ENCODE measurements at places on chromosomes 3 and 15. TPM values are rescaled to one million over a fixed set of nuclear protein-coding genes. Genes with fewer than 3 reads are reported as not detected.

Gene ITIH1
- 0.33 TPM for total RNA-seq

Gene FANCD2OS
- not detected for total RNA-seq

DNA sequence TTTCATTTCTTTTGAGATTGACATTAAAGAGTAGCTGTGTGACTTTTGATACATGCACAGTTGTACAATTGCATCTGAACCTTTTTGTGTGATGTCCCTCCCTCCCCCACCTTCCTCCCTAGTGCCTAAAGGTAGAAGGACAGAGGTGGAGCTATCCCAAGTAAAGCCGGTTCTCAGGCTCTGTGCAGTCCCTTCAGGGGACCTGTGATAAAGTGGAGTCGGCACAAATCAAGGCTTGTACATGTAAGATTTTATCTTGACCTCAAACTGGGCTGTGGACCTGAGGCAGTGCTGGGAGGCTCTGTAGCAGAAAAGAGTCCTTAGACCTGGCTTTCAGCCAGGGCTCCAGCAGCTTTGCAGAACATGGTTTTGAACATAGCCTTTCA is 55.5 kb upstream of the CMTM7 start:
- no peak overlapping the region for H3K4me3 ChIP-seq
- no peaks in the 10 kb centered on the region for H3K27me3 ChIP-seq
- H3K4me1 ChIP-seq: no peaks in the 10 kb centered on the region
- H3K27ac ChIP-seq: no peak overlapping the region
- DNase-seq: no peak
- H3K36me3 ChIP-seq: no peaks in the 10 kb centered on the region

Gene IP6K2
- 59.7 TPM for total RNA-seq

DNA sequence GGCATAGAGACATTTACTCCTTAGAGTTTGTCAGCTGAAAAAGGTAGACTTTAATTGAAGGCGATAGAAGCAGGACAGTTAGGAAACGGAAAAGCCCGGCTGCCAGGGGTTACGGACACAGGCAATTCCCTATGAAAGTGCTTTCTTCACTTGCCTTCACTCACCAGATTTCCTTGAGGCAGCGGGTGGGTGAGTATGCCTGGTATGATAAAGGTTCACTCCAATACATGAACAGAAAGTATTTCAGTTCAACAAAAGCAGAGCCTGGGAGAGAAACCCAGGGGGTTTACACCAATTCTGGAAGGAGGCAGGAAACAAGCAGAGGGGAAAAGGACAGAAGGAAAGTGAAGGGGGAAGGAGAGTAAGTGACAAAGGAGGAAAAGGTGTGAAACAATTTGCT is 53.9 kb downstream of the QTRT2 start:
- no peak for DNase-seq
- no peaks in the 10 kb centered on the region for H3K36me3 ChIP-seq
- no peaks in the 10 kb centered on the region for H3K27me3 ChIP-seq
- H3K4me3 ChIP-seq: no peak overlapping the region
- H3K4me1 ChIP-seq: no peaks in the 10 kb centered on the region

GRCh38 chr3:5051772-5052171 is 70.3 kb upstream of the ARL8B start:
- no peaks in the 10 kb centered on the region for H3K36me3 ChIP-seq
- peaks cover 38% of the 10 kb centered on the region for H3K4me1 ChIP-seq
- H3K4me3 ChIP-seq: no peak overlapping the region
- no peaks in the 10 kb centered on the region for H3K27me3 ChIP-seq

Gene OR5K1
- not detected for total RNA-seq

- no peak for DNase-seq
- no peaks in the 10 kb centered on the region for H3K36me3 ChIP-seq
- no peak overlapping the region for H3K4me3 ChIP-seq
- H3K4me1 ChIP-seq: no peaks in the 10 kb centered on the region
- no peak overlapping the region for H3K27ac ChIP-seq
Measured at GRCh38 chr15:87573039-87573438, 683.5 kb downstream of the NTRK3 start.

Gene NOX5
- not detected for total RNA-seq

GRCh38 chr3:49461443-49462171 is 8.5 kb upstream of the DAG1 start:
- no peak overlapping the region for H3K27ac ChIP-seq
- DNase-seq: no peak
- no peaks in the 10 kb centered on the region for H3K36me3 ChIP-seq
- H3K4me3 ChIP-seq: no peak overlapping the region
- no peaks in the 10 kb centered on the region for H3K27me3 ChIP-seq

Gene WDR48
- total RNA-seq: 27.8 TPM

GRCh38 chr3:182969853-182970252 is 10.5 kb downstream of the DCUN1D1 start:
- H3K27ac ChIP-seq: peak overlapping the region; percentile 10
- H3K36me3 ChIP-seq: no peaks in the 10 kb centered on the region
- DNase-seq: no peak
- no peaks in the 10 kb centered on the region for H3K27me3 ChIP-seq
- peaks cover 28% of the 10 kb centered on the region for H3K4me1 ChIP-seq

DNA sequence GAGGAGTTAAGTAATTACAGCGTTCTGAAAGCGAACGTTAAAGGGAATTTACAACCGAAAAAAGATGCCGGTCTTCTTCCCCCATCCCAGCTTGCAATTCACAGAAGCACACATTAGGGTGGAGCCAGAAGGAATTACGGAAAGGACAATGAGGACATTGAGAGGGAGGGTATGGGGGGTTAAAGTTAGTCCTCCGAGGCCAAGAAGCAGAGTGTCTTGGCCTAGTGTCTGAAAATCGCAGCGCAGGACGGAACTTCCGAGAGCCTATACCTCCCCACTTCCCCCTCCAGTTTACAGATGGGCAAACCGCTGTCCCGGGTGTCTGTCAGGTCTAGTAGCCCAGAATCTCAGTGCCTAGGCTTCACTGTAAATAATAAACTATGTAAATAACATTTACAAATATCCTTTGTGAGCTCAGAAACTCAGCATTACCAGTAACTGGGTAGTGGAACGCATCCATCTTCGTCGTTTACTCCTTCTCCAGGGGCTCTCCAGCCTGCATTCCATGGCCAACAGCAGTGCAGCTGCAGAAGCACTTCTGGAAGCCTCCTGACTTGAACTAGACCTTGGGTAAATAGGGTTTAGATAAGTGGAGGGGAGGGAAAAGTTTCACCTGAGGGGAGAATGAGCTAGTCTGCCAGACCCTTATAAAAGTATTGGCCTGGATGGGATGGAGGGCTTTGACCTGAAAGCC is 922 bp downstream of the ADPRH start:
- no peak for DNase-seq
- H3K4me3 ChIP-seq: peak overlapping the region; percentile 84
- H3K36me3 ChIP-seq: no peaks in the 10 kb centered on the region

DNA sequence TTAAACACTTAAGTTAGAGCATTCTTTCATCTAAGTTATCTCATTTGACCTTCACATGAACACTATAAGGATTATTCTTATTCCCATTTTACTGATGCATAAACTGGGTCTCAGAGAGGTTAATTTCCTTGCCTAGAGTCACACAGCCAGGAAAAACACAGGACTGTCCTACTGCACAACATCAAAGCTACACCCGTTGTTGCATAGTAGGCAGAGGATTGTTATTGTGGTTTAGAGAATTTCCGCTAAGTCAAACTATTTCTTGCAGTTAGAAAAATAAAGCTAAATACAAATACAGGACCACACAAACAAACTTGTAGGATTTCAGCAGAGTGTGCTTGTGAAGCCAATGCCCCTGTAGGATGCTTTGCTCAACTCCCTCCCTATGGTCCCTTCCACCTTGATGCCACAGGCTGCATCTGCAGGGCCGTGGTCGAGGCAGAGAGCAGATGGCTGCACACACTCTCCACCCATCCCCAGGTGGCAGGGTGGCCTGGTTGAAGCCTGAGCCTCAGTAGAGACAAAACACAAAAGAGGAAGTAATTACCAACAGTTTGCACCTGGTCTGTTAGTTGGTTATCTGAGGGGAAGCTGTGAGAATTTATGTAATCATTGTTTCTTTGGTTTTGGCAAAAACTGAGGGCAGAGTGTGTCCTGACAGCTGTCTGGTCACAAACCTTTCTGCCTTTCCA is 41.1 kb upstream of the SKOR1 start:
- no peaks in the 10 kb centered on the region for H3K27me3 ChIP-seq
- H3K36me3 ChIP-seq: no peaks in the 10 kb centered on the region
- H3K4me1 ChIP-seq: peaks cover 33% of the 10 kb centered on the region
- H3K4me3 ChIP-seq: no peak overlapping the region

GRCh38 chr15:58684036-58684710 is 65.3 kb downstream of the ADAM10 start:
- no peaks in the 10 kb centered on the region for H3K4me1 ChIP-seq
- H3K36me3 ChIP-seq: no peaks in the 10 kb centered on the region
- DNase-seq: no peak
- H3K4me3 ChIP-seq: no peak overlapping the region

DNA sequence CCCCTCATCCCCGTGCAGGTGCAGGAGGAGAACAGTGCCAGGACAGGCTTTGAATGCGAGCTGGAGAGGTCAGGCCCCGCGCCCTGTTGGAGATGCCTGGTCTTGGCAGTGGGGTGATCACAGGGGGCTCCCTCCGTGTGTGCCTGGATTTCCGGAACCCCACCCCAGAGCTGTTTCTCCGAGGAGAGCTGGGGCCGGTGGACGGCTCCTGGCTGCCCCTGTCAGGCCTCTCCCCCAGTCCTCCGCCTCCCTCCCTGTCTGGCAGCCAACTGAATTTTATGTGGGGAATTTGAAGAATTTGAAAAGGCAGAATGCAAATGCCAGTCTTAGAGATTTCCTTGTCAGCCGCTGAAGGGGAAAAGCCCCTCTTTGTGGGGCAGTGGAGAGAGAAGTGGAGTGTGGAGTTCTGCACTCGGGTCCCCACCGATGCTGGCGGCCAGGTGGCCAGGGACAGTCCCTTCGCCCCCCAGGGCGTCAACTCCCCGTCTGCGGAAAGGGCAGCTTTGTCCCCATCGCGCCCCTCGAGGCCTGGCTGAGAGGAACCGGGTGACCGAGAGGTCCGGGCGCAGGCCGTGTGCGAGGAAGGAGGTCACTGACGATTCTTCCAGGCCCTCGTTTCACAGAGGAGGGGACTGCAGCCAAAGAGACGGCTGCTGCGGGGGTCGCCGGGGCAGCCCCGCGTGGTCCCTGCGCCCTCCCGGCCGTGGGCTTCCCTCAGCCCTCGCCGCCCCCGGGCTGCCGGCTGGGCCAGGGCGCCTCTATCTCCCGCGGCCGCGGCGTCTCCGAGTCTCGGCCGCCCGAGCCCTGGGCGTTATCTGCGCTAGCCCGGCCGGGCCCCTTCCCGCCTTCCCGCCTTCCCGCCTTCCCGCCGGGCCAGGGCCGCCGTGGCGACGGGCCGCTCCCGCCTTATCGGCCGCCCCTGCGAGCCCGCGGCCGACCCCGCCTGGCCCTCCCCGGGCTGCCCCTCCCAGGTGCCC is 56.0 kb upstream of the LCTL start:
- H3K4me3 ChIP-seq: no peak overlapping the region
- H3K27me3 ChIP-seq: peaks cover 6% of the 10 kb centered on the region
- no peak overlapping the region for H3K27ac ChIP-seq
- no peaks in the 10 kb centered on the region for H3K36me3 ChIP-seq

DNA sequence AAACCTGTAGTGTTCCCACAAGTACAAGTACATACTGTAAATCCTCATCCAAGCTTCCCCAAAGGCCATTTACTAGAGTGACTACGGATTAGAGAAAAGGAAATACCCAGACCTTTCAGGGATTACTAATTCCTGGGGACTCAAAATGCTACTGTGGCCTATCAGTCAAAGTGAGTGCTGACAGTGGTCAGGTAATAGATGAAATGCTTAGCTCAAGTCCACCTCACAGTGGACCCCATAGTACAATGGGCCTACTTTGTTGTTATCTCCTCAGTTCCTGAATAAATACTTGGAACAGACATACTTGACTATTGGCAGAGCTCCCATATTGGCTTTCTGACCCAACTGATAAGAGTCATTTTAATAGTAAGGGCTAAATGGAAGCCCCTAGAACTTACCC is 61.6 kb downstream of the MAP4 start:
- H3K27me3 ChIP-seq: no peaks in the 10 kb centered on the region
- H3K4me3 ChIP-seq: no peak overlapping the region
- no peak overlapping the region for H3K27ac ChIP-seq
- DNase-seq: no peak

- no peak for DNase-seq
- H3K27ac ChIP-seq: no peak overlapping the region
- no peaks in the 10 kb centered on the region for H3K27me3 ChIP-seq
- H3K4me3 ChIP-seq: no peak overlapping the region
- no peaks in the 10 kb centered on the region for H3K36me3 ChIP-seq
Measured at GRCh38 chr15:84400017-84400740, 164.6 kb downstream of the GOLGA6L4 start.

Gene LSAMP
- total RNA-seq: 7.2 TPM

Gene ABI3BP
- total RNA-seq: 0.10 TPM

DNA sequence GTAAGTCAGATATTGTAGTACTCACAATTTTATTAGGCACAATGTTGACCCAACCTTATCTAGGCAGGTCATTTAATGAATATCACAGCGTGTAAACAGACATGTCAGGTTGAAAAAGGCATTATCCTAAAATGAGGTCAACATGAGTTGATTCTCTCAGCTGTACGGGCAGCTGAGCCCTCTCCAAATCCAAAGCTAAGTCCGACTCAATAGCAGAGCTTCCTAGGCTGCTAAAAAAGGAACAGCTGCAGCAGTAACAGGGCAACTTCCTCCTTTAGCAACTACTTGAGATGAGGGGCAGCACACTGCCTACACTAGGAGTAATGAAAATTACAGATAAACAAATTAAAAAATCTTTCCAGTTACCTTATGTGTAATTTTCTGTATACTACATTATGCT is 189.2 kb downstream of the CADM2 start:
- H3K36me3 ChIP-seq: no peaks in the 10 kb centered on the region
- DNase-seq: no peak
- H3K4me3 ChIP-seq: no peak overlapping the region

DNA sequence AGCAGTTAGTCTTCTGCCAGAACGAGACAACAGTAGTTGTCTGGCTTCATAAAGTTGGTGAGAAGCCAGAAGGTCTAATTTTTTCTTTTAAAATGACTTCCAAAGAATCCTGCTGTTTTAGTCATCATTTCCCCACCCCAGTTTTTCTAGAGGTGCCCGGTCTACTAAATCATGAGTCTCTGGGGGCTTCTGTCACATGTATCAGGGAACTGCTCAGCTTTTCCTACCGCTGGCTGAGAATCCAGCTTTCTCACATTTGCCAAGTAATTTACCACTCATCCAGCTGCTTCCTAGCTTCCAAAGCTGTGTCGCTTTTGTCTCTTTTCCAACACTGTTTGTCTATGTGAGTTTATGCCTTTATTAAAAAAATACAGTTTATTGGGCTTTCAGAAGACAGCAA is 183.3 kb downstream of the NSUN3 start:
- H3K27ac ChIP-seq: no peak overlapping the region
- H3K27me3 ChIP-seq: no peaks in the 10 kb centered on the region
- no peaks in the 10 kb centered on the region for H3K36me3 ChIP-seq
- no peak overlapping the region for H3K4me3 ChIP-seq
- H3K4me1 ChIP-seq: no peaks in the 10 kb centered on the region

DNA sequence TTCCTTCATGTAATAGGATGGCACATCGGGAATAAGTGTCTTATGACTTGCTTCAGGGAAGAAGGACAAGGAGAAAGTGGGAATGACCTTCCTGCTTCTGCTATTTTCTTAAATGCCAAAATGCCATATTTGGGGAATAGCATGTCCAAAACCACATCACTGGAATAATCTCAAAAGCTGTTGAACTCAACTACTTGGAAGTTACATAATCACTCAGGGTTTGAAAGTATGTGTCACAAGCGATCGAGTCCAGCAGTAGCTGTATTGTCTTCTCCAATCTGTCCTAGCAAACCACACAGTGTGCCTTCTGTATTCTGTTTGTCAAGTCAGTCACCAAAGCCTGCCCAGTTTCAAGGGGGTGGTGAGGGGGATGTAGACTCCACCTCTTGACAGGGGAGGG is 58.3 kb upstream of the GADL1 start:
- H3K27ac ChIP-seq: no peak overlapping the region
- no peaks in the 10 kb centered on the region for H3K4me1 ChIP-seq
- no peaks in the 10 kb centered on the region for H3K36me3 ChIP-seq

- peak overlapping the region; percentile 48 for H3K4me3 ChIP-seq
- peak overlapping the region; percentile 71 for H3K27ac ChIP-seq
- H3K36me3 ChIP-seq: no peaks in the 10 kb centered on the region
Measured at GRCh38 chr3:133441867-133442270, 42.0 kb downstream of the BFSP2 start.

Measured in GM12878 (cell line).